ENCODE measurements at places on chromosomes 4 and X. TPM values are rescaled to one million over a fixed set of nuclear protein-coding genes. Genes with fewer than 3 reads are reported as not detected.

FOXO4 gene
- 14.7 TPM for total RNA-seq

SLC16A2 gene
- total RNA-seq, result 0.32 TPM

CTAG2 gene
- not detected for total RNA-seq

IL13RA2 gene
- total RNA-seq, result not detected

PASD1 gene
- total RNA-seq, result not detected

Data from HCT116 (cell line).